CD4-positive, alpha-beta T cell treated with Interleukin-12 subunit alpha and Interleukin-12 subunit beta, for 1 hour (primary cell): ENCODE measurements at places on chromosomes 2 and 18.

- DNase-seq, result no peak
Observed at GRCh38 chr2:231370749-231371429, 24.6 kb upstream of the B3GNT7 start.

DNA sequence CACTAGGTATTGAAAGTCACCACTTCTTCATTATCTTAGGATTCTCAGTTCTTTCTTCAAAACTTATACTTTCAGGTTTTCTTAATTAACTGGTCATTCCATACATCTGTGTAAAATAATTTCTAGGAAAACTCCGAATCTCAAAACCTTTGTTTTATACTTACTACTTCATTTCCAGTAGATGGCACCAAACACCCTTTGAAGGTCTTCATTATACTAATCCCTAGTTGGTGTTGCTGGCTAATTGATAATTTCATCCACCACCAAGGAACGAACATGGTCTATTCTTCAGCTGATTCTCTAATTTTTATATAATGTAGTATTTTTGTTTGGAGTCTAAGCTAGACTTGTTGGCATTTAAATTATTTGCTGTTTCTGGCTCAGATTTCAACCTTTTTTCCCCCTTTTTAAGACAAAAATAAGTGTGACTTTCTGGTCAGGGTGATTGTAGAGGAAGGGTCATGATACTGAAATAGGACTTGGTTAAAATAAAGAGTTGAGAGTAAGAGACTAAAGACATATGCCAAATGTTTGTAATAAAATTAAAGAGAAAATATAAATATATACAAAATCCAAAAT is 2.8 kb upstream of the MXD1 start:
- DNase-seq, result peak; percentile 74

GRCh38 chr2:176652300-176653182 is 383.3 kb downstream of the MTX2 start:
- DNase-seq, result peak; percentile 53

- no peak for DNase-seq
Observed at GRCh38 chr18:55419947-55420664, 167.9 kb downstream of the TCF4 start.

GRCh38 chr2:213243189-213244044 is 40.8 kb upstream of the SPAG16 start:
- DNase-seq, result peak; percentile 17

DNA sequence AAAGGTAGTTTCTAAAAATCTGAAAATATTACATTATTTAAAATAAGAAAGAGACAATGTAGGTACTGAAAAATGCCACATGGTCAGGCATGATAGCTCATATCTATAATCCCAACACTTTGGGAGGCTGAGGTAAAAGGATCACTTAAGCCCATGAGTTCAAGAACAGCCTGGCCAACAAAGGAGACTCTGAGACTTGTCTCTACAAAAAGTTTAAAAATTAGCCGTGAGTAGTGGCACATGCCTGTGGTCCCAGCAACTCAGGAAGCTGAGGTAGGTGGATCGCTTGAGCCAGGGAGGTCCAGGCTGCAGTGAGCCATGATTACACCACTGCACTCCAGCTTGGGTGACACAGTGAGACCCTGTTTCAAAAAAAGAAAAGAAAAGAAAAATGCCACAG is 21.8 kb downstream of the ATAD2B start:
- DNase-seq, result no peak

DNA sequence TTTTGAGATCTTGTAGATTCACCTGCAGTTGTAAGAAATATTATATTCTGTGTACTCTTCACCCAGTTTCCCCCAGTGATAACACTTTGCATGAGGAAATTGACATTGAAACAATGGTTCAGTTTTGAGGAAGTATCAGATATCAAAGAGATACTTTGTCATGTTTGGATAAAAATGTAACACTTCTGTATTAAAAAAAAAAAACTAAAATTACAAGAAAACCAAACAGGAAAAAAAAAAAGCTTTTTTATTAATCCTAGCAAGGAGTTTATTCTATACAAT is 204.0 kb downstream of the ARL4C start:
- DNase-seq, result no peak

DNA sequence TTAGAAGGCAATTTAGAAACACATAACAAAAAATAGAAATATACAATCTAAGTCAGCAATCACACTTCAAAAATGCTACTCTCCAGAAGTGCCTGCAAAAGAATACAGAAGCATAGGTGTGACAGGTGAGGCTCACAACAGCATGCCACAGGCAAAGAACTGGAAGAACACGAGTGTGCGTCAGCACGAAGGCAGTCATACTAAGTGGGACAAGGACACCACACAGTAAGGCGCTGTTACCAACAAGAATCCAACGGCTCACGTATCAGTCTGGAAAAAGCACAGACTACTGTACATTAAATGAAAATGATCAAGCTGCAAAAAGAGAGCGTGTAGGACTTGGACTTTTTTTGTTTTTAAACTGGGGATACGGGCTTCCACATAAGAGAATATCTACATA is 18.7 kb downstream of the HDLBP start:
- DNase-seq, result no peak

DNA sequence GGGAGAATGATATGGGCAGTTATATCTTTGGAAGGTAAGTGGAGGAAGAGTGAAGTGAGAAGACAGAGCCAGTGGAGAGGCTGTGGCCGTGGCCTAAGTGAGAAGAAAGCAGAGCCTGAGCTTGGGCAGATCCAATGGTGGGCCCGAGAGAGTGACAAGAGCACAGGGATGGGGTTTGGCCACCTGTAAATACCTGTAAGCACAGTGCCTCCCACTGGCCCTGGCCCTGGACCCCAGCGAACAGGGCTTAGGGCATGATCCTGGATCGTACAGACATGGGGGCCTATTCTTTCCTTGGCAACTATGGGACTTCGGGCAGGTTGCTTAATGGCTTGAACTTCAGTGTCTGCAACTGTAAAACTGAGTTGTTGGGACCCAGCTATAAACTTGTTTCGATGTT is 44.1 kb downstream of the MTCL1 start:
- no peak for DNase-seq

DNA sequence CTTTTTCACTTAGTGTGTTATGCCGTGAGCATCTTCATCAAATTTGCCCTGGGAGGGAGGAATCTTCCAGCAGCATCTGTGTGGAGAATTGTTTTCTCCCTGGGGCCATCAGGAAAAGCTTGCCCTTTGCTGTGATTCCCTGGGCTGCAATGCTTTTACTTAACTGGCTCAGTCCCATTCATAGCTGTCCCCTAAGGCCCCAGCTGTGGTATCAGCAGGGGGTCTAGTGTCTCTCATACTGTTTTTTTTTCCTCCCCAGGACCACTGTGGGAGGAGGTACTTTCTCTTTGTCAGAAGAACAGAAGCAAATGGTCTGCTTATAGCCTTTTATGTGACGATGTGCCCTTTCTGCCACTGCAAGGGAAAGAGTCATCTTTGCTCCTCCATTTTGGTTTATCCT is 176.8 kb upstream of the CELF4 start:
- no peak for DNase-seq

DNA sequence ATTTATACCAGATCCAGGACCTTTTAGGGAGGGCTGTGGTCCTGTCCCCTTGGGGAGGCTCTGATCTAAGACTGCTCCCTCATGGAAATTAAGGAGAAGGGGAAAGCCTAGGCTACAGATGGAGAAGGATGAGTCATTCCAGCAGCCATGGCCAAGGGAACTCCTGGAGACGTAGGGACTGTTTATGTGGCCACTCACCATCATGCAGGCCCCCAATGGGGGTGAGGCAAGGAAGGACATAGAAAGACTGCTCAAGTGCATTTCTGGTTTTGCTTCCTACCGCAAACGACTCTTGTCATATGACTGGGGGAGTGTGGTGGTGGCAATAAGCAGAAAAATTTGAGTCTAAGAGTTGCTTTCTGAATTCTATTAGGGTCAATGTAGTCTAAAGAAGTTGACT is 54.0 kb upstream of the CYP1B1 start:
- DNase-seq, result no peak

DNA sequence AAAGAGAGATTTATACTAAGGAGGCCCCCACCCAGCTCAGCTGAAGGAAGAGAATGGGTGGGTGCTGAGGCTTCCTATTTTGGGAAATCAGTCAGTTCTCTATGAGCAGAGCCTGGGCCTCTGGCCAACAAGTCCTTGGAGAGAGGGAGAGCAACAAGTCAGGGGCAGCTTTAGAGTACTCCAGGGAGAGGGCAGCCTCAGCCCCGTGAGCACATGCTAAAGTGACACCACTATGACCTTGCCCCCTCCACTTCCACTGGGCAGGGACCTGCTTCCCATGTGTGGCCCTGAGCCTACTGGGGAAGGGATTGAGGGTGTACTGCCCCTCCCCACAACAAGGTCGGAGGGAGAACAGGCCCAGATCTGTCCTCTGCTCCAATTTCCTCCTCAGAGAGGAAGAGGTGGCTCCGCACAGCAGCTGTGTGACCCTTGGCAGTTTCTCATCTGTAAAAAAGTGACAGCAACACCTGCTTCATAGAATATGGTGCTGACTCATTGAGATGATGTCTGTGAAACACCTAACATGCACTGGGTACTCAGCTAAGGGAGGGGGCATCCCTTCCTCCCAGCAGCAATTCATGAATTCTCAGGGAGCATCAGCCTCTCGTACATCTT is 72.9 kb downstream of the CLHC1 start:
- no peak for DNase-seq

GRCh38 chr2:68256093-68256450 is 3.7 kb upstream of the PPP3R1 start:
- no peak for DNase-seq

DNA sequence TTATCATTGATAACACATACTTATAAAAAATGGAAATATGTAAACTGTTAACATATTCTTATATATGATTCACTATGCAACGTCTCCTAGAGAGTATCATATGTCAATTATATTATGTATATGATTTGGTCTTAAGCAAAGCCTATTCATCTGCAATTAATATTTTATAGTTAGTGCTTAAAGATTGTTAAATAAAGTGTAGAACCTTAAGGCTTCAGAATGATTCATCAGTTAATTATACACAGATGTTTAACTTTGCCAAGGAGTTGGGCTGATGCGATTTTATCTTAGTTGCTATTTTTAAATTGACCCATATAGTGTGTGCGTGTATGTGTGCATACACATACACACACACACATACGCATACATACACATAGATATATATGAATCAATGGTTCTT is 323.1 kb downstream of the RBM43 start:
- DNase-seq, result no peak

DNA sequence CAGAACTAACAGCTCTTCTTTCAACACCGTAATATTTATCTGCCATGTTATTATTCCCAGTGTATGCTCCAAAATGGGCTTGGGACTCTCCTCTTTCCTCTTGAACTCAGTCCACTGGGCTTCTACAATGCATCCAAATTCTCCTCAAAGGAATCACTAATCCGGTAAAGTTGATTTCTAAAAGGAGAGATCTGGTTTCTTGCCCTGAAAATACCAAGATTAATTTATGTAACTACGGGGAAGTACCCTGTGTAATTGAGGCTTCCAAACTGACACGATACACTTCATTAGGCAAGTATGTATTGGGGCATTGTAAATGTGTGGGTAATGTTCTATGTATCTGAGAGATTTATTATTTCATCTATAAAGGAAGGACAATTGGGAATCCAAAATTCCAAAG is 5.7 kb downstream of the NCKAP5 start:
- DNase-seq, result no peak

DNA sequence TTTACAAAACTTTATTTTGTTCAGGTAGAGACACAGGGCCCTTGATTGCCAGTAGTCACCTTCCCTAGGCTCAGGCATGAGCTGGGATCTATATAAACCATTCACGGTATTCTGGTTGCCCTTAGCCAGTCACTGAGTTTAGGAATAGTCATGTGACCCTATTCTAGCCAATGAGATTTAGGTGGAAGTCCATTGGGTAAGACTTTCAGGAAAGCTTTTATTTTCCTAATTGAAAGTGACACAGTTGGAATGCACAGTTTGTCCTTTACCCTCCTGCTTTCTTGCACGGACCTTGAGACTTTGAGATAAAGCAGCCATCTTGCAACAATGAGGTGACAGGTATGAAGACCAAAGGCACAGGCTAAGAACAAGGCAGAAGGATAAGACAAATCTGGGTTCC is 21.5 kb downstream of the SLC4A5 start:
- DNase-seq, result no peak

DNA sequence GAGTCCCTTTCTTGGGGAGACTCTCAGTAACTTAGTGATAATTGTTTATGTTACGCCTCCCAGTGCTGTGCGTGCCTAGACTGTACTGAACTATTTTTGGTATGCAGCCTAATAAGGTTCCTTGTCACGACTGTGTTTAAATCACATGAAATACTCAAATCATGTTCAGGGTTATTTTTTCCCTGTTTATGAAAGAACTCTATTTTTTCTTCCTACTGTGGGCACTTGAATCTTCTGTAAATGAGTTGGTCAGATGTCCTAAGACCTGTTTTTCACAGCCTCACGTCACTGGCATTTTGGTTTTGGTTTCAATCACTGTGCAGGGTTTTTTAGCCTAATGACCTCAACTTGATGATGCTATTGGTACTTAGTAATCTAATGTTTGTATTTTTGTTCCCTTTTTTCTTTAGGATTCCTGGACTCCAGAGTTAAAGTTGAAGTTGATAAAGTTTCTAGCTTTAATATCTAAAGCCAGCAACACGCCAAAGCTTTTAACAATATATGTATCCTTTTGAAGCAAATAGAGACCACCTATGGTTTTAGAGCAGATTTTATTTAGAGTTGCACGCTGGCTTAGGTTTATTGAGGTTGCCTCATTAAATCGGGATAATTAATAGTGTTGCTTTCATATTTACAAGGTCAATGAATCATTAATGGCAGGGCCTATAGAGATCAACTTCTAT is 24.0 kb downstream of the ARMC9 start:
- DNase-seq, result no peak

- DNase-seq, result no peak
Observed at GRCh38 chr2:106704798-106705197, 181.2 kb downstream of the ST6GAL2 start.

DNA sequence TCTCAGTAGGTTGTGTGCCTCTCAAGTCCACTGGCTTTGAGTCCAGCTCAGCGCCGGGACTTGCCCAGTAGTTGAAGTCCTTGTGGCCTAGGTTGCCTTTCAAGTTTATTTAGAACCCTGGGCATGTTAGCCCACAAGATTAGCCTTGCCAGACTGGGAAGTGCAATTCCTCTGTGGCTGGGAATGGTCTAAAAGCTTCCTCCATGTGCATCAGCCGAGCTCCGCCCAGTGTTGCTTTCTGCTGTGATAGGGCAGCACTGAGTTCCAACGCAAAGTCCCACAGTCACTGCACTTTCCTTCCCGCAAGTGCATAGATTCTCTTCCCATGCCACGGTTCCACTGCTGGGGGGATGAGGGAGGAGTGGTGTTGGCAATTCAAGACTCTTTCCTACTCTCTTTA is 308.9 kb upstream of the THUMPD2 start:
- DNase-seq, result no peak
